Smooth muscle cell of the pulmonary artery (primary cell): ENCODE measurements at places on chromosomes 1 and 21. TPM values are rescaled to one million over a fixed set of nuclear protein-coding genes. Genes with fewer than 3 reads are reported as not detected.

LIPI gene
- total RNA-seq = not detected in 2 replicates

CAPN9 gene
- total RNA-seq = not detected in 2 replicates

DMRTA2 gene
- 0.10 and 0.46 TPM in 2 replicates for total RNA-seq

ZNF670 gene
- total RNA-seq = 0.72 and 0.89 TPM in 2 replicates

CLCNKB gene
- total RNA-seq = 0.07 TPM in 2 replicates

TNFRSF18 gene
- total RNA-seq = not detected in 2 replicates

HLX gene
- 4.9 and 10.6 TPM in 2 replicates for total RNA-seq

CFAP45 gene
- 0.39 and 0.73 TPM in 2 replicates for total RNA-seq

KCNAB2 gene
- 5.0 and 7.6 TPM in 2 replicates for total RNA-seq

PTPRC gene
- total RNA-seq = 0.03 and 0.39 TPM in 2 replicates

LDLRAD1 gene
- not detected in 2 replicates for total RNA-seq

PEX10 gene
- total RNA-seq = 27.2 and 43.2 TPM in 2 replicates

UBXN10 gene
- total RNA-seq = not detected in 2 replicates

NBPF19 gene
- total RNA-seq = 13.5 and 18.8 TPM in 2 replicates

CFAP410 gene
- total RNA-seq = 9.1 and 11.8 TPM in 2 replicates

LCE3D gene
- not detected in 2 replicates for total RNA-seq

ARHGEF10L gene
- total RNA-seq = 41.0 and 53.4 TPM in 2 replicates

OR10J1 gene
- not detected in 2 replicates for total RNA-seq

CD1B gene
- total RNA-seq = not detected in 2 replicates

RPTN gene
- total RNA-seq = not detected in 2 replicates

PDC gene
- 0.07 TPM in 1 of 2 replicates, not detected in the other for total RNA-seq

CLCNKA gene
- 0.33 TPM in 1 of 2 replicates, not detected in the other for total RNA-seq

KCNJ15 gene
- total RNA-seq = 0.53 and 2.4 TPM in 2 replicates

CALML6 gene
- 0.46 and 0.66 TPM in 2 replicates for total RNA-seq

C1orf210 gene
- total RNA-seq = not detected in 2 replicates

SFN gene
- 0.20 and 1.2 TPM in 2 replicates for total RNA-seq

PRR9 gene
- 0.23 TPM in 1 of 2 replicates, not detected in the other for total RNA-seq

TIE1 gene
- total RNA-seq = 0.65 and 1.8 TPM in 2 replicates

DEPDC1 gene
- total RNA-seq = 3.2 and 9.0 TPM in 2 replicates

NIBAN1 gene
- 58.9 and 152 TPM in 2 replicates for total RNA-seq

LCE3C gene
- total RNA-seq = not detected in 2 replicates

TIAM1 gene
- total RNA-seq = 2.8 and 3.8 TPM in 2 replicates

NMNAT1 gene
- 18.9 and 20.7 TPM in 2 replicates for total RNA-seq

OR2L8 gene
- not detected in 2 replicates for total RNA-seq

PCAT6 gene
- total RNA-seq = 0.85 and 1.7 TPM in 2 replicates

MEGF6 gene
- 87.9 and 91.8 TPM in 2 replicates for total RNA-seq

OR2T29 gene
- not detected in 2 replicates for total RNA-seq

NCSTN gene
- 181 and 196 TPM in 2 replicates for total RNA-seq

ACKR1 gene
- not detected in 2 replicates for total RNA-seq

SPRR2G gene
- not detected in 2 replicates for total RNA-seq

ADAMTS4 gene
- 2.1 and 14.7 TPM in 2 replicates for total RNA-seq

CCDC181 gene
- total RNA-seq = 0.53 and 0.85 TPM in 2 replicates

SAMD13 gene
- total RNA-seq = 0.36 and 0.52 TPM in 2 replicates

WNT2B gene
- 4.7 and 6.1 TPM in 2 replicates for total RNA-seq

IL19 gene
- not detected in 2 replicates for total RNA-seq

LCE1F gene
- total RNA-seq = not detected in 2 replicates

TTC34 gene
- 0.20 and 0.33 TPM in 2 replicates for total RNA-seq

AJAP1 gene
- 0.65 TPM in 1 of 2 replicates, not detected in the other for total RNA-seq

C1QTNF12 gene
- total RNA-seq = 0.91 and 2.2 TPM in 2 replicates

LCE1E gene
- not detected in 2 replicates for total RNA-seq

KLHDC8A gene
- not detected in 2 replicates for total RNA-seq
